NCI-H2171 treated with DMSO at 0.1 percent for 48 hours (cell line): ENCODE measurements at places on chromosomes 1 and 21.
A peak's percentile ranks its signal among the peaks of the same experiment; 100 is the strongest.

GRCh38 chr1:167492481-167492910 lies 25.8 kb downstream of the CD247 start:
- DNase-seq = no peak

DNA sequence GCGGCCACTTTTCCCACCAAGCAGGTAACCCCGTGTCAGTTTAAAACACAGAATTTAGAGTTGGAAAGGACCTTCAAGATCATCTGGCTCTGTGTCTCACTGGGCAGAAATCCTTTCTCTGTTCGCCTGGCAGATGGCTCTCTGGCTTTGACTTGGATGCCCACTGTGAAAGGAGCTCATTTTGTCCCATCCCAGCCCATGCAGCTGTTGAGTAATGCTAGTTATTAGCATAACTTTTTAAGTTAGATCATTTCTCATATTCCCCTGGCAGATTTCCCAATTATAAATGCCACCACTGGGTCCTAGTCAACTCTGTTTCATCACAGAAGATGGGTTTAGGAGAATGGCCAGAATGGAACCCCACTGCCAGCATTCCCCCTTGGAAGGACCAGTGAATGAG lies 55.9 kb downstream of the SLC35F3 start:
- DNase-seq = no peak

GRCh38 chr1:228810878-228811711 lies 75.8 kb downstream of the RHOU start:
- DNase-seq = no peak

GRCh38 chr1:226157761-226158316 lies 28.7 kb downstream of the ACBD3 start:
- DNase-seq = no peak

GRCh38 chr1:22228505-22228911 lies 85.6 kb upstream of the WNT4 start:
- peak; percentile 89 for DNase-seq

- DNase-seq = no peak
These were observed 134.0 kb downstream of the LRIG2 start for GRCh38 chr1:113207019-113207418.

DNA sequence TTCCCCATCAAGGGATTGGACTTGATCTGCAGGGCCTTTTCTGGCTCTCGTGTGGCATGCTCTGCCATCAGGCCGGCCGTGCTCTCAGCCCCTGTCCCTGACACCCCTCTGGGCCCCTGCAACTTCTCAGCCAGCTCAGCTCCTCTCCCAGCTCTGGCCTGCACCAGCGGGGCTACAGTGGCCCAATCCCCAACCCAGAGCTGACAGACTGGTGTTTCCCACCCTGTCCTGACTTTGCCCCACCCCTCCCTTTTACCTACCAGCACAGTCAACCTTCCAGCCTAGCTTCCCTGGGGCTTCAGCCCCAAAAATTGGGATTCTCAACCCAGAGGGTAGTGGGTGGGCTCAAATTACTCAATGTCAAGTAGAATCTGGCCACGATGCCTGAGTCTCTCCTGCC lies 149.3 kb downstream of the SYF2 start:
- DNase-seq = no peak

DNA sequence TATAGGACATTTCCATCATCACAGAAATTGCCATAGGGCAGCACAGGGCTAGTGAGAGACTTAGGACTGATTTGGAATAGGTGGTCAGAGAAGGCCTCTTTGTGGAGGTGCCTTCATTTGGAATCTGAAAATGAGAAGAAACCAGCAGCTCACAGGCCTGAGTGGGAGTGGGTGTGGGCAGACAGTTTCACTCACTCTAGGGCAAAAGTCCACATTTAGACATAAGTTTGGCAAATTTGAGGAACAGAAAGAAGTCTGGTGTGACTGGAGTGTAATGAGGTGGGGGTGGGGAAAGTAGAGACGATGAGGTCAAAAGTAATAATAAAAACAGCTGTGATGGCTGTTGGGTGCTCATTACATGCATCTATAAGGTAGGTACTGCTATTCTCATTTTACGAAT lies 22.4 kb upstream of the BCAR3 start:
- no peak for DNase-seq

GRCh38 chr1:233121947-233122559 lies 171.6 kb downstream of the NTPCR start:
- DNase-seq = no peak

DNA sequence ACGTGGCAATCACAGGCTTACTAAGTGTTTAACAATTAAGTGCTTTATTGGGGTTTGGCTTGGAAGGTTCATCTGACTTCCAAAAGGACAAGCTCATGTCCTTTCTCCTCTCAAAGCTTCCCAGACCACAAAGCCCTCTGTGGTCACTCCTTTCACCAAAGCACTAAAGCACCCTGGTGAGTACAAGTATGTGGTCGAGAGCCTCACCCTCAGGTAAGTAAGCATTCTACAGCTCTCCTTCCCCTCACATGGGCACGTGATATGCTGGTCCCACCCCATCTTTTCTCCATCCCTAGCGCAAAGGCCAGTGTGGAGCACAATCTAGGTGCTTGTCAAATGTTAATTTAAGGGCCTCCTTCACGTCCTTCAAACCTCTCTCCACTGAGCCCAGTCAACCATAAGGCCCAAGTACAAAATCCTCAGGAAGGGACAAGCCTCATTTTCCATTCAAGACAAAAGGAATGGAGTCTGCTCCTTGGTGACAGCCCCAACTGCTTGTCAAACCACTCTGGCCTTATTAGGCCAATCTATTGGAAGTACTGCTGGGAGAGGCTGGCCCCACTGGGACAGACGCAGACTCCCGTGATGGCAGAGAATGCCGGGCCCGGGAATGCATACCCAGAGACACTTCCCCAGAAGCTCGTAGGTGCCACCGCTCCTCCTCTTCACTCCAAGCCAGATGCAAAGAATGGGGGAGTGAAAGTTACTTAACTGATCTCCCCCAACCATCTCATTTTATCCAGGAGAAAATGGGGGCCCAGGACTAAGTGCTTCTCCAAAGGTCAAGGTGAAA lies 7.8 kb downstream of the STMN1 start:
- DNase-seq = no peak
